Nucleus accumbens (tissue), 56 donors: ENCODE measurements at places on chromosomes 2 and 18.

GRCh38 chr18:40485318-40485717, 1469.7 kb upstream of the PIK3C3 start:
- no peak for DNase-seq

GRCh38 chr2:144085016-144085415, 434.9 kb downstream of the ZEB2 start:
- DNase-seq, result no peak

DNA sequence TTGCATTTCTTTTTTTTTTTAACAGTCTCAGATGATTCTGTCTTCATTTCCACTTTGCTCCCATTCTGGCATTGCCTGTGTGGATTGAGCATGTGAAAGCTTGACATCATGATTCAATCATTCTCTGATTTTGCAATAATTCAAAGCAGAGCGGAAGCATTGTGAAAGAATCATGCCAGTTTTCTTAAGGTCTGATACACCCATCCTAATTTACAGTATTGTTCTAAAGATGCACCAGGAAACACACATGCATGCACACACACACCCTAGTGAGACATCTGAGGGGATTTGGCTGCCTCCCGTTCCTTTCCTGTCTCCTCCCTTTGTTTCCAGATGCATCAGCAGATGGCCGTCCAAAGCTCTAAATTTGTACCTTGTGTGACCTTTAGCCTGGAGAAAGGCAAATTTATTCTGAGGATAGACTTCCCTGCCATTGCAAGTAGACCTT, 97.3 kb downstream of the FMNL2 start:
- no peak for DNase-seq

DNA sequence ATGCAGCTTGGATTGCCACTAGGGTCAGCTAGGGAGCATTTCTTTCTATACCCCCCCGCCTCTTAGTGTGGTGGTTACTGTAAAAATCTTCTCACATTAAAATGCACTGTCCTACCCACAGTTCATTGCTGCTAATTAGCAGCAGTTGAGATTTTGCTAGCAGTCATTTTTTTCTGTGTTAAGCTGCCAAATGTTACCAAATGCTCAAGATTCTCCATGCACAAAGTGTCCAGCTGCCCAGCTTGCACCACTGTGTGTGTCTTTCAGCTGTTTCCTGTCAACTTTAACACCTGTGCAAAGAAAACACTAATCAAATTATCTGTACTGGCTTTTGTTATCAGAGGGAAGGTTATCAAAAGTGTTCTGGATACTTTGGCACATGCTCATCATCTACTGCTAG, 679.3 kb downstream of the NR4A2 start:
- DNase-seq, result no peak

GRCh38 chr2:164696634-164697033, 75.4 kb upstream of the GRB14 start:
- DNase-seq, result no peak

- DNase-seq, result no peak
These were observed 360.9 kb downstream of the PLCL1 start for GRCh38 chr2:198165289-198165688.

DNA sequence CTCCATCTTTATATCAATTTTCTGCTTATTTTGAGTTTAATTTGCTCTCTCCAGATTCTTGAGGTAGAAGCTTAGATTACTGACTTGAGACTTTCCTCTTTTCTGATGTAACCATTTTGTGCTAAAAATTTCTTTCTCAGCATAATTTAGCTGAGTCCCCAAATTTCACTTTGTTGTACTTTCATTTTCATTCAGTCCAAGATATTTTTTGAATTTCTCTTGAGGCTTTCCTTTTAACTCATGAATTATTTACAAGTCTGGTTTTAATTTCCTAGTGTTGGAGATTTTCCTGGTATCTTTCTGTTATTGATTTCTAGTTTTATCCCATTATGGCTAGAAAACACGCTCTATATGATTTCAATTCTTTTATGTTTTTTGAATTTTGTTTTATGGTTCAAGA, 144.7 kb upstream of the PGAP1 start:
- DNase-seq, result no peak

DNA sequence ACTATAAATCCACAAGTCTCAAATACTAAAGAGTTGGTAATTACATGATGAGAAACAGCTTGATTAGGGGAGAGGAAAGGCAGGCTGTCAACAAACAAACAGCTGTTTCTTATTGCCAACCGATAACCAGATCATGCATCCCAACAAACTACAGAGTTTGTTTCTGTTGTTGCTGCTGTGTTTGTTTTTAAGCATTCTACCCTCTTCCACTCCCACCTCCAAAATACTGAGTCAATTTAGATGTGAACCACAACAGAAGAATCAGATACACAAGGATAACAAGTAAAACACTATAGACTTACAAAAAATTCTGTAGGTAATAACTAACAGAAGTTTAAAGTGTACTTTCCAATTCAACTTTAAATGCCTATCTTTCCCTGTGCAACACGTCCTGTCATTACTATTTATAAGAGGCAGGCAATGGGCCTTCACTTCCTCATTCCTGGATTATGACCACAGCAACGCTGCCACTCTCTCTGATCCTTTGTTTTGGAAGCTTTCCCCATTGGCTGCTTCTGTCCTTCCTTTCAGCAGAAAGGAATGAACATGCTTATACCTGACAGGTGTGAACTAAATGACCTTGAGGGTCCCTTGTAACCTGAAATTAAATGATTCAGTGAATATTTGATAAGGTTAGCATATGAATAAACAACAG, 152.0 kb downstream of the SRBD1 start:
- no peak for DNase-seq

DNA sequence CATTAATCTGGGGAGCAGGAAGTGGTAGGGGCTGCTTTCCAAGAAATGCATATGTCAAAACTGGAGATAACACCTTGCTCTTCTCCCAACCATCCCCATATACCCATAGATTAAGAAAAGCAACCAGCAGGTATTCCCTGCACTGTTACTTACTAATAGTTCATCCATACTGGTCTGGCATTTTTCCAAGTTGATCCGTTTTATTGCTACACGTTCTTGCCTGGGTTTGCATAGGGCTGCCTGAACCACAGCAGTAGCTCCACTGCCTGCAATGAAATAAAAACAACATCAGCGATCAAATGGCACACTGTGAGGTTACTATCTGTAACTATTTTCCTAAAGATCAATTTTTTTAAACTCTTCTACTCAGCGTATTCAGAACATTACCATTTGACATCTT, 65.6 kb downstream of the STK39 start:
- no peak for DNase-seq

- no peak for DNase-seq
These were observed 49.2 kb upstream of the LGALSL start for GRCh38 chr2:64404743-64405142.

- DNase-seq, result no peak
These were observed 131.3 kb downstream of the COL6A3 start for GRCh38 chr2:237282568-237283128.

GRCh38 chr18:14000884-14001283, 85.5 kb upstream of the MC2R start:
- no peak for DNase-seq

DNA sequence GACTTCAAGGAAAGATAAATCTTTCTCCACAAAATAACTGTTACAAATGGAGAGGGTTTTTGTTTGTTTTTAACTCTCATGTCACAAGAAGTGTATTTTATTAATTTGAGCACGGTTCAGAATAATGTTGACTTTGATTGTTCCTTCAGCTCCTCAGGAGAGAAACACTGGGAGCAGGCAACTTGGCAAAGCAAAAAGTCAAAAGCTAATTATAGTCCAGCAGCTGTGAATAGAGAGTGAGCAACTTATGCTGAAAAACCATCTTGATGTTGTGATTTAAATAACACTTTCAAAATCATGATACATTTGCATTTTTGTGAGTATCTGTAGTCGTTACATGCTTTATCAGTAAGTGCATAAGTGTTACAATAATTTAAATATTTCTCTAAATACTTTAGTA, 37.5 kb upstream of the TTN start:
- no peak for DNase-seq

DNA sequence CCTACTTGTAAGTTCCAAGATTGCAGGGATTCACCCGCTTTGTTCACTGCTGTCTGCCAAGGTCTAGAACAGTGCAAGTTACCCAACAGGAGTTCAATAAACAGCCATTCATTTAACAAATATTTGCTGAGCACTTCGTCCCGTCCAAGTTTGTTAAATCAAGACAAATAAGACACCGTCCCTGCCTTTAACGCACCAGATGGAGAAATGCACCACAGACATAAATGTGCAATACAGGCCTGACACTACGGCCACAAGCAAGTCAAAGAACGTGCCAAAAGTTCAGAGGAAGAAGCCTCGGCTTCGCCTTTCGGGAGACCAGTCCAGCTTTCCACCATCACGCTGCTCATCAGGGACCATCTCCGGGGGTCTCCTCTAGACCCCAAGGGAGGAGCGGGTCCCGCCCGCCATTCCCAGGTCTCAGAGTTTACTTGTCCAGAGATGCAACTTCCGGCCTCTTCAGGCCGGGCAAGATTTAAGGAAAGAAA, 429 bp downstream of the C2orf76 start:
- DNase-seq, result no peak

GRCh38 chr2:85707304-85707703, 13.1 kb downstream of the GNLY start:
- DNase-seq, result no peak

GRCh38 chr2:145141981-145142380, 622.1 kb upstream of the ZEB2 start:
- DNase-seq, result no peak

DNA sequence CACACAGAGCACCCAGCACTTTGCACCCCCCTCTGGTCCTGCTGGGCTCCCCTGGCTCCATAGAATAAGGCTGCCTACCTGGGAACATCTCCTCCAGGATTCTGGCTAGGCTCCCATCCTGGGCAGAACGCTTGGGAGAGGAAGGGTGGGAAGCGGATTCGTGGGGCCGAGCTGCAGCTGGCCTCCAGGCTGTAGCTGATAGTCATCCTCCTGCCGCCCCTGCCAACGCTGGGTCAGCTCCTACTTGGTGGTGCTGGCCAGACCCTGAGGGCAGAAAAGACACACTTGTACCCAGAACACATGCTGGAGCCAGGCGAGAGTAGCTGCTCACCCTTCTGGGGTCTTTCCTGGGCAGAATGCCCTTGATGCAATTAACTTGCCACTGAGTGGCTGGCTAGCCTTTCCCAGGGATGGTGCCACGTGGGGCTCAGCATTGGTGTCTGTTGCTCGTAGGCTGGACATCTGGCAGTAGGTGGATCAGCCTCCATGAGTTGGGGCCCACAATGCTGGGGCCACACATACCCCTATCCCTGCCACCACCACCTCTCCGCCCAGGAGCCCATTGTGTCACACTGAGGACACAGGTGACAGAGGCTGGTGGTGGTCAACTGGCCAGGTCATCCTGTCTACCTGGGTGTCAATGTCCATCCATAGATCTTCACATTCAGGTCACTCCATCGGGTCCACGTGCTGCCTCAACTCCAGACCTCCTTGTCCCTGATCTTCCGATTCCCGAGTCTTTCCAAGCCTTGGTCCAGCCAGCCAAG, 112.8 kb downstream of the NDUFA10 start:
- no peak for DNase-seq

- DNase-seq, result no peak
These were observed 156.1 kb downstream of the AGPS start for GRCh38 chr2:177548636-177549035.

DNA sequence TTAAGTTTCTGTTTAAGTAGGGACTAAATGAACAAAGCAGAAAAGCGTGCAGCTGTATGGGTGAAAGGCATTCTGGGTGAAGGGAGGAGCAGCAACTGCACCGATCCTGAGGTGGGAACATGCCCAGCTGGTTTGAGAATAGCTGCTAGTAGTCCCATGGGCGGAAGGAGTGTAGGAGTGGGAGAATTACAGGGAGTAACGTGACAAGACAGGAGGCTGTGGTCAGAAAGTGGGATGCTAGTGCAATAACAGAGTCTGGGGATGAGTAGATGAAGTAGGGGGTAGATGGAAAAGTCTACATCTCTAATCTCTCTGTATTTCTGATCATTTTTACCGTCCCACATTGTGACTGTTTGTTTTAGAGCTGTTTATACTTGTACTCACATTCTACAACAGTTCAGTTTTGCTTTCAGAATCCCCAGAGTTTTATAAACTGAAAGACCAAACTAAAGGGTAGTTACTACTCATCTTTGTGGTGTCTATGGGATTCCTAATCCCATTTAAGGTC, 118.9 kb downstream of the LCLAT1 start:
- no peak for DNase-seq

DNA sequence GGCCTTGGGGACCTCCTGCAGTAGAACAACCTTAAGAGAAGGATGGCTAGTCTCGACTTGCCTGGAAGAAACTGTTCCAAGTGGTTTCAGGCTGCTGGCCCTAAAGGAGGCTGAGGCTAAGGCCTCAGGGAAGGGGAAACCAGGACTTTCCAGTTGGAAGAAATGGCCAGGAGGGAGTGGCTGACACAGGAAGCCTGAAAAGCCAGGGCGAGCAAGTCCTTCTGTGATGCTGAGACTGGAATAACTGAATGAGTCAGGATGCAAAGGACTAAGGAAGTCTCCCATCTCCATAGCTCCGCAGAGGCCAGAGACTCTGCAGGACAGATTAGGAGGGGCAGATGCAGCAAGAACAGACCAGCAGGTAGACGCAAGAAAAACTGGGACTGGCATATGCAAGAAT, 7.4 kb downstream of the HTRA2 start:
- no peak for DNase-seq

DNA sequence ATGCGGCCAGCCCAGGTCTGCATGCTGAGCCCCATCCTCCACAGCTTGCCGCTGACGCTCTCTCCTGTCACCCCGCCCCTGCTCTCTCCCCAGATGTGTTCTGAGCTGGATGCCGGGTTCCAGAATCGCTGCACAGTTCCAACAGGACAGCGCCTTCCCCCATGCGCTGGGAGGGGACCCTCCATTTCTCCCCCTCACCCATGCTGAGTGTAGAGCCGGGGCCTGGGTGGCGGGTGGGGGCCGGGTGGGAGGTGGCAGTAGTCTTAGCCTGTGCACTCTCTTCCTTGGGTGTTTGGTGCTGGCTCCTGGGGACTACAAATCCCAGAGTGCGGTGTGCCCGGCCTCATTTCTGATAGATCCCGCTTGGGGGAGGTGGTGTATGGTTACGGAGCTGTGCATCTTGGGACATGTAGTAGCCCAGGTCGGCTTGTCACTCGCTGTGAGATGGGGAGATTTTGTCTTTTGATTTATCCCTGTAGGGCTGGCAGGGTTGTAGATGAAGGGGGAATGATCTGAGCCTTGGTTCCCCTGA, 6.8 kb downstream of the DNAJB2 start:
- no peak for DNase-seq

DNA sequence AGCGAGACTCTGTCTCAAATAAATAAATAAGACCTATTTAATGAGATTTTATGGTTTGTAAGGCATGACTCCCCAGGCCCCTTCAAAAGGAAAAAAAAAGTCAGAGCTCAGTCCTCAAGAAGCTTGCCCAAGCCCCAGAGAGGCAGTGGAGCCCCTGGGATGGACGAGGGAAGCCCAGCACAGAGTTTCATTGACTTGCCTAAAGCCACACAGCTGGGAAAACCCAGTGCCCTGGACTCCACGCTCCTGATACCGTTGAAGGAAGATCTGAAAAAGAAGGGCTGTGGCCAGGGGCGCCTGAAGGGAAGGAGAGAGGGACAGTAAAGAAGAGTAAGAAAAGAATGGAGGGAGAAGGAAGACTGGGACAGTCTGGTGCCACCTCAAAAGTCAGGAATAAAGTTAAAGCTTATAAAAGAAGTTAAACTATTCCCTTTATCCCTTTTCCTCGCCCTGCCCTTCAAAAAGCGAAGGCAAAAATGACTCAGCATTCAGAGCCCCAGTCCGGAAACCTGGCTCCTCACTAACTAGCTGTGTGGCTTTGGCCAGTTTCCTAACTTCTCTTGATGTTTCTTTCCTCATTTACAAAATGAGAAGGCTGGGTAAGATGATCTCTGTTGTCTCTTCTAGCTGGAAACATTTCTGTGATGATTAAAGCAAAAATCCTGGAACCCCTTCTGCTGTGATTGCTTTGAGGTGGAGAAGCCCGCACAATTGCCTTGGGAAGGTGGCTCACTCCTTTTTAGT, 46.7 kb downstream of the LYPD1 start:
- no peak for DNase-seq
